Activated T-cell treated with anti-CD3 and anti-CD28 coated beads, Interleukin-2, amount 50 U/mL, for 24 hours (primary cell): ENCODE measurements at places on chromosomes 6 and 20.

GRCh38 chr6:83852528-83853177 is 507 bp upstream of the RIPPLY2 start:
- no peak for DNase-seq

GRCh38 chr6:122400121-122400450 is 634 bp downstream of the HSF2 start:
- no peak for DNase-seq

GRCh38 chr6:49550492-49551077 is at the start of gene C6orf141:
C6orf141 (plus strand) TSS chr6:49550668; CDS start chr6:49550793, 125 bp downstream.
- DNase-seq, result peak; percentile 48

GRCh38 chr6:17662585-17662984 is 44.1 kb downstream of the NUP153 start:
- no peak for DNase-seq

DNA sequence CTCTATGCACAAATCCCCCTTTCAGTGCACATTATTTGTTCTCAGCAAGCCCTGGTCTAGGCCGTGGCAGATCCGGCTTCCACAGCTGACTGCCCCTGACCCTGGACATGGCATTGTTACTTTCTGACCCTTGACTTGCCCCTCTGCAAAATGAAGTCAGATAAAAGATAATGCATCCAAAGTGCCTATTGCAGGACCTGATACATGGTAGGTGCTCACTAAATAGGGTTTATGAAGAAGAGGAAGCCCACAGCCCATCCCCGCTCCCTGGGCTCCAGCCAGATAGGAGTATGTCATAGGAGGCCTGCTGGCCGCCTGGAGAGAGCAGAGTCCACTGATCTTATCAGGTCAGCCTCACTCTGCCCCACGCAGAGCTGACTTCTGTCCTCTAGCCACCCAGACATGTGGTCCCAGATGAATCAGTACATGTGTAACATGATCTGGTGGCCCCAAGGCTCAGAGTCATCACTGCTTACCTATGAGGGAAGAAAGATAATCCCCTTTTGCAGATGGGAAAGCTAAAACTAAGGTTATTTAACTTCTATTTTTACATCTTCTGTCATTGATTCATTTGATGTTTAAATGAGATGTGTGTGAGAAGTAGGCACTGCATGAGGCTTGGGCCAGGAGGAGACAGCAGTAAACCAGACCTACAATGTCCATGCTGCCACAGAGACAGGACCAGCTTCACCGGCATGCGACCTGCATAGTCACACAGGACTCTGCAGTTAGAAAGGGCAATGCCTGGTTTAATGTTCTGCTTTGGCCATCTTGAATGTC is 20.4 kb downstream of the MAFB start:
- no peak for DNase-seq

GRCh38 chr6:40611434-40611833 is 24.3 kb upstream of the LRFN2 start:
- DNase-seq, result no peak

DNA sequence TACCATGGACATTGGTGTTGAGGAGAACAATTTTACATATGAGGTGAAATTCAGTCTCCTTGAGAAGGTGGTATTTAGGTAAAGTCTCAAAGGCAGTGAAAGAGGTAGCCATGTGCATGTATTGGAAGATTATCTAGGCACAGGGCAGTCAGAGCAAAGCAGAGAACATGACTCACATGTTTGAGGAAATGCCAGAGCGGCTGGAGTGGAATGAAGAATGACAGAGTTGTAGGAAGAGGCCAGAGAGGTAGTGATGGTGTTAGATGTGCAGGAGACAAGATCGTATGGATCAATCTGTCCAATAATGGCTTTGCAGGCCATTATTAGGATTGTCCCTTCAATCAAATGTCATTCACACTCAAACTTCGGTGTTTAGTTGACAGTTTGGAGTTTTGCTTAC is 449.4 kb upstream of the PTCHD4 start:
- no peak for DNase-seq

- DNase-seq, result no peak
Measured at GRCh38 chr6:104633125-104633524, 226.6 kb downstream of the HACE1 start.

DNA sequence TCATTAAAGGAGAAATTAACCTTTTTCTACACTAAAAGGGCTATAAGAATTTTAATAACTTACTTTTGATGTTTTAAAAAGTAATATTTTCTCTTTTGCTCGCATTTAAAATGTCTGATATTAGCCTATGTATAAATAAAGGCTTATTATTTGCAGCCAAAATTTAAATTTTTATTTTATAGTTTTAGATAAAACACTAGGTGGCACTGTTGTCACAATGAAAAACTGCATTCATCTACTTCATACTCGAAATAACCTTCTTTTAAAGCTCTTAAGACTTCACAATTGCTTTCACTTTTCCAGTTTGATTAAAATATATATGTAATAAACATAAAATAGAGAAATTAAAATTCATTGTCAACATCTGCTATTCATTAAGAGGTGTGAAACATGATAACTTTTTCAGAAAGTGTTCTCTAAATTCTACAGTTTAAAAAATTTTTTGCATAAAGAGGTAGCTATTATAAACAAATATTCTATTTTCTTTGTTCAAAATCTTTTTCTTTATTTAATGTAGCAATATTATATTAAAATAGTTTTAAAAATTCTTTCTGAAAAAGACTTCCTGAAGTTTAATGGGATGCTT is 78.8 kb upstream of the DEFB112 start:
- no peak for DNase-seq

DNA sequence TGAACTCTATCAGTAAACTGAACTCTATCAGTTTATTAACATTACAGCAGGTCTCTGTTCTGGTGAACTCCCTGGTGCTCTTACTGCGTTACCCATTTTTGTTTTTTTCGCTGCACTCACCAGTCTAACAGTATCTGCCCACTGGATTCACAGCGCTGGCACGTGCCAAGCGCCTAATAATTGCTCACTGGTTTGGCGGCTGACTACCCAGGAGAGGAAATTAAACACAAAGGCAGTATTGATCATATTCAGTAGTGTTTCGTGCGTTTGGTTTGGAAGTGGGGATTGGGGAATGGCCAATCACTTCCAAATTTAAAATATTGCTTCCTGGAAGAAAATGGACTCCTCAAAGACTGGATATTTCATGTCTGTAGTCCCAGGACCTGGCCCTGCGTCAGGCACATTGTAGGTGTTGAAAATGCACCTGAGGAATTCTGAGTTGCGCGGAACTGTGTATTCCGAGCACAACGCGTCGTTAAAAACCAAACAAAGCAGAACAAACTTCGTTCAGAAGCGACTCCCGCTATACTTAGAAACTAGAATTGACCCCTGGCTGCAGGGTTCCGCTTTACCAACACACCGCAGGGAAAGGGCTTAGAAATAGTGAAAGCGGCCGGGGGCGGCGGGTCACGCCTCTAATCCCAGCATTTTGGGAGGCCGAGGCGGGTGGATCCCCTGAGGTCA is 1.1 kb upstream of the RPS12 start:
- peak; percentile 67 for DNase-seq

- DNase-seq, result peak; percentile 38
Measured at GRCh38 chr6:31202259-31203166, 32.0 kb upstream of the POU5F1 start.

GRCh38 chr6:29887819-29888776 is 54.2 kb upstream of the HLA-A start:
- peak; percentile 76 for DNase-seq

GRCh38 chr6:88919032-88919431 is 44.4 kb downstream of the RNGTT start:
- no peak for DNase-seq

DNA sequence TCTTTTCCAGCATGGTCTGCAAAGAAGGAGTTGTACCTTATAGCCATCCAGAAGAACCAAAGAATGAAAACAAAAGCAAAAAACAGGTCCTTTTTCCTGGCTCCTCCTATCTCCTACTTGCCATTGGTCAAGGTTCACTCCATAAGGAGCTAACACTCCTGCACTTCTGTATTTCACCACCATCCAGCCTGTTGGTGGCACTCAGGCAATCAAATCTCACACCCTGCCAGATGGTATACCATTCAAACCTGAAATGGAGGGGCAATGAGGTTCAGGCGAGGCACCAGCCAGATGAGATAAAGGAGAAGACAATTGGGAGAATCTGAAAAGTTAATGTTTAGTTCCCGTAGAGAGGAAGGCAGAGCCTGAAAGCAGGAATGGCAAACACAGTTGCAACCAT is 203.8 kb downstream of the ALDH8A1 start:
- DNase-seq, result no peak

GRCh38 chr20:43658069-43658722 is 8.7 kb upstream of the MYBL2 start:
- DNase-seq, result peak; percentile 37

DNA sequence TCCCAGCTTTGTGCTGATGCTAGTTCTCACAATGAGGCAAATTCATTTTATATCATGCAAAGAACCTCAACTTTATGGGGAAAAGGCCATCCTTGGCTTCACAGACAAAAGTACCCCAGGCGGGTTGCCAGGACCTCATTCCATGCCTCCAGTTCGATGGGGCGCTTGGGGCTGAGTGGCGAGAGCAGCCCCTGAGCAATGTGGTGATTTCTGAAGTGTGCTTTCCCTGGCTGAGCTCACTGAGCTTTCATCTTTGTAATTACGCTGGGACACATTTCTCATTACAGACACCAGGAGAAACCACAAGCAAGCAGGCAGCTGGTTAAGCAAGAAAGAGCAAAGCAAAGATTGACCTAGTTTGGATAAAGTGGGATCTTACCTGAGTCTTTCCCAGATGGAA is 301.5 kb upstream of the CDH4 start:
- no peak for DNase-seq

DNA sequence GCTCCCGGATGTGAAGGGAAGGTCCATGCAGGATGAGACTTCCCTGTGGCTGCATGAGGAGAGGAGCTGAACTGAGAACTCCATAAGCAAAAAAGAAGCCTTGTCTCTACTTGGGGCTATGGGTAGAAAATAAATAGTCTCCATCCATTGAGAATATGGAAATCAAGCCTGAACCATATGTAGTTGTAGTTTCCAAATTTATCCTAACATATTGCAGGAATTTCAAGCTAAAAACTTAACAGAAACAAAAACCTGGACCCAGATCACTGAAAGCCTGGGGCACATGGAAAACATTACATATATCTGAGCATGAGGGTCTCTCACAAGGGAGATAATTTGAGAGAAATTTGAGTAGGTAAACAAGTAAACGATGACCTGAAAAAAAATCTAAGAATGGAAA is 94.9 kb upstream of the C6orf118 start:
- no peak for DNase-seq

DNA sequence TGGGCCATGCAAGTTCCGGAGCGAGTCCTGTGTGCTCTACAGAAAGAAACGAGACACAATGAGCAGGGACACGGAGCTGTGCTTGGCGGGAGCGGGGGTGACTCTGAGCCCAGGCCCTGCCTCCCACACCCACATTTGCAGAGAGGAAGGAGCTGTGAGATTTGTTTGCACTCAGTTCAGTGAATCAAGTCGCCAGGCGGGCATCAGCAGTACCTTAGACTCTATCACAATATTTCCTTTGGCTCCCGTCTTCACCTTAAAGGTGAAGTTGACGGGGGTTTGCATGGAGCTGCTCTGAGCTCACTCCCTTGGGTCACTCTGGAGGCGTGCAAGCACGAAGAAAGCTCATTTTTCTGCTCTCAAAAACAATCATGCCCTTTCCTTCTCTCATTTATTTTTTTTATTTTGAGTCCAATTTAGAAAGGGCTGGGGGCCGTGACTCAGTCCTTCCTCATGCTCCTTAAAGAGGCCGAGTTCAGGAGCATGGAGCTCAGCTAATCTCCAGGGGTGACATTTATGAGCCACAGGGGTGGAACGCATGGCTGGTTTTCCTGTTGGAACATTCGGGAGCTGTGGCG is 188.2 kb downstream of the NFATC2 start:
- DNase-seq, result no peak

- DNase-seq, result no peak
Measured at GRCh38 chr6:6414931-6415330, 94.5 kb upstream of the F13A1 start.

DNA sequence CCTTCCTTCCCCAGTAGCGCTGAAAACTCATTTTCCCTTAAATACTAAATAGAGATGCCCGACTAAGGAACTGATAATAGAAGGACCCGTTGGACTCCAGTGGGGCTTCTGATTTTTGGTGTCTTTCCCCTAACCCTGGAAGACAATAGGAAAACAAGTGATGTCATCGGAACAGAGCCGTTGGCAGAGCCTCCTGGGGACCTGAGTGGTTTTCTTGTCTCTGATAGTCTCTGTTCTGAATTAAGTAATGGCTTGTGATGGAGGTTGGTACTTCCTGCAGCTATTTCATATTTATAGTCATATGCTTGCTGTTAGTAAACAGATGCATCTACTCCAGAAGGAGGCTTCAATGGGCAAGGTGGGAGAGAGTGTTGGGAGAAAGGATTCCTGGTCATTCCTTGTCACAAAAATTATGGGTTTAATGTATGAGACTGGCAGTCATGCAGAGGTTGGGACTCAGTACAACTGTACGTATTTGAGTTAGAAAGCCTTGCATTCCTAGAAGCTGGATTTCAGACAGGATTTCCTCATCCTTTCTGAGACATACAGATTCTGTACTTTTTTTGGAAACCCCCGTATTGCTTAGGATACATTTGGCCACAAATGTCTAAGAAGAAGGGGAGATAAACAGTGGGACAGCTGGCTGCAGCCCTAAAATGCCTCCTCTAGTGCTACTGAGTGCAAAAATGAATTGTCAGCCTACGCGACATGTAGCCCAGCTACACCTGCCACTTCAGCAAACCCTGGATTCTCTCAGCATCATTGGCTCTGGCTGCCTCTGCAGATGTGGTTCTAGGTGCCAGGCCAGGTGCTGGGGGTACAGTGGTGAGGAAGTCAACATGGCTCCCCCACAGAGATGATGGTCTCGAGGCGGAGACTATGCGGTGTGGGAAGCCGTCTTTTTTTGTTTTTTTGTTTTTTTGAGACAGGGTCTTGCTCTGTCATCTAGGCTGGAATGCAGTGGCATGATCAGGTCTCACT is 38.1 kb downstream of the CDS2 start:
- no peak for DNase-seq

GRCh38 chr20:61900011-61900944 is 165.4 kb downstream of the TAF4 start:
- no peak for DNase-seq

DNA sequence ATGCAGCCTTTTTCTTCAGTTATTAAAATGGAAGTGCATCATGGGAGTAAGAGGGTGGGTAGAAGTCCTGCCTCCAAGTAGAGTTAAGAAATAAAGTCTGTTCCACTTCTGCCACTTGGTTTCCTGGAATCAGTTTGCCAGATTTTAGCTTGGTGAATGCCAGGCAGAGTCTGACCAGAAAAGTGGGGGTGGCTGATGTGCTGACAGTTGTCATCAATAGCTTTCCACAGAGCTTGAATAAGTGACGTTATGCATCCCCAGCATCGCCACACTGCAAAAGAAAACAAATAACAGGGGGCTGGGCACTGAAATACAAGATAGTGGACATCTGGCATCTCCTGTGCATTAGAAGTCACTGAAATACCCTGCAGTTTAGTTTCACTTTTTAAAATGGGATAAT is 30.8 kb upstream of the CEP162 start:
- DNase-seq, result no peak

DNA sequence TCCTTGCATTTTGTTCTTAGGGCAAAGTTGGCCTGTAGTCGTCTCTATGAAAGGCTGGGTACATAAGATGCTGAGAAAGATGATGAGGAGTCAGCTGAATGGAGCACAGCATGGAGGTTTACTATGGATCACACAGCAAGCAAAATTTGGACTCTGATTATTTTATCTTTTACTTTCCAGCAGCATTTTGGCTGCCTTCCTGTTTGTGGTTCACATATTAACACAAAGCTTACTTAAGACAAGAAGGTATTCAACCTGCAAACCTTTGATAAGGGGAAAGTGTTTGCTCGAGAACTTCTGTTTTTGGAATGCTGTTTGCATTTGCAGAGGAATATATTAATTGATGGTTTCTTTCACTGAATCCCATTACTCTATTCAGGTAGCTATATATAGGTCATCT is 103.1 kb upstream of the ENPP5 start:
- no peak for DNase-seq

- no peak for DNase-seq
Measured at GRCh38 chr6:134527108-134527787, 209.3 kb upstream of the SGK1 start.
